AG08395 (cell line): ENCODE measurements at places on chromosomes 16 and 17.
A peak's percentile ranks its signal among the peaks of the same experiment; 100 is the strongest.

- DNase-seq, result peak; percentile 70
Observed at GRCh38 chr16:4115209-4115948, 863 bp downstream of the ADCY9 start.

- peak; percentile 74 for DNase-seq
Observed at GRCh38 chr16:8850279-8850885, 18.4 kb downstream of the CARHSP1 start.

- DNase-seq, result peak; percentile 56
Observed at GRCh38 chr16:77877712-77878347, 89.5 kb downstream of the VAT1L start.

- peak; percentile 66 for DNase-seq
Observed at GRCh38 chr16:46947900-46948547, 25.4 kb downstream of the DNAJA2 start.

- peak; percentile 86 for DNase-seq
Observed at GRCh38 chr17:19346351-19347255, 15.9 kb downstream of the B9D1 start.

GRCh38 chr17:50469208-50469605 lies 527 bp upstream of the CHAD start:
- no peak for DNase-seq

DNA sequence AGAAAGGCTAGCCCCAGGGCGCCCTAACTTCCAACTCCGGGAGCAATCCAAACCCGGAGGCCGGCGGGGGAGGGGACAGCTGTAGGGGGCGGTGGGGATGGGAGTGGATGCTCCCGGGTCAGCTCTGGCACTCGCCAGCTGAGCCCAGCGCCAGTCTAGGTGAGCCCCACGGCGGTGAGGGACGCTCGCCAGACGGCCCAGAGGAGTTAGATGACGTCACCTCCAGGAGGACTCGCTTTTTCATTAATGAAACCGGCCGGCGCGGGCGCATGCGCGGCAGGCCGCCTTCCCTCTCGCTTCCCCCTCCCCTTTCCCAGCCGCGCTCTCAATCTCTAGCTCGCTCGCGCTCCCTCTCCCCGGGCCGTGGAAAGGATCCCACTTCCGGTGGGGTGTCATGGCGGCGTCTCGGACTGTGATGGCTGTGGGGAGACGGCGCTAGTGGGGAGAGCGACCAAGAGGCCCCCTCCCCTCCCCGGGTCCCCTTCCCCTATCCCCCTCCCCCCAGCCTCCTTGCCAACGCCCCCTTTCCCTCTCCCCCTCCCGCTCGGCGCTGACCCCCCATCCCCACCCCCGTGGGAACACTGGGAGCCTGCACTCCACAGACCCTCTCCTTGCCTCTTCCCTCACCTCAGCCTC lies at the start of gene NF1:
Gene NF1 (plus strand): TSS at position 378 of the 636 bp plus-strand sequence. CDS start 333 bp downstream, outside the sequence.
- peak; percentile 99 for DNase-seq

DNA sequence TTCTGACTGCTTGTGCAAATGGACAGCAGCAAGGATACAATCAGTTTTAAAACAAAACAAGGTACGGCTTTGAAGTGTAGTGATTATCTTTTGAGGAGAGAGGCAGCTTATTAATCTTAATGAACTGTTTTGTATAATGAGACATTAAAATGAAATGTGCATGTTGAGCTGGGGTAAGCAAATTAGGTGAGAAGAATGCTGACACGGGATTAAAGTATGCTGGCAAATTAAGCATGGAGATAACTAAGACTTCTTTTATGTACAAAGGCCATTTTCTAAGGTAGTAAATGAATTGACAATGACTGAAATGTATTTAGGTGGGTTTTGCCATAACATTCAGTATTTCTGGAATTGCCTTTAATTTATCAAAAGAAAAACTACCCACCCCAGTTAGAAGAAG lies 18.7 kb downstream of the DNAJC7 start:
- DNase-seq, result no peak

GRCh38 chr17:78266231-78266631 lies 34.8 kb downstream of the TMEM235 start:
- no peak for DNase-seq

GRCh38 chr17:35912942-35913341 lies 17.6 kb downstream of the RDM1 start:
- DNase-seq, result no peak

DNA sequence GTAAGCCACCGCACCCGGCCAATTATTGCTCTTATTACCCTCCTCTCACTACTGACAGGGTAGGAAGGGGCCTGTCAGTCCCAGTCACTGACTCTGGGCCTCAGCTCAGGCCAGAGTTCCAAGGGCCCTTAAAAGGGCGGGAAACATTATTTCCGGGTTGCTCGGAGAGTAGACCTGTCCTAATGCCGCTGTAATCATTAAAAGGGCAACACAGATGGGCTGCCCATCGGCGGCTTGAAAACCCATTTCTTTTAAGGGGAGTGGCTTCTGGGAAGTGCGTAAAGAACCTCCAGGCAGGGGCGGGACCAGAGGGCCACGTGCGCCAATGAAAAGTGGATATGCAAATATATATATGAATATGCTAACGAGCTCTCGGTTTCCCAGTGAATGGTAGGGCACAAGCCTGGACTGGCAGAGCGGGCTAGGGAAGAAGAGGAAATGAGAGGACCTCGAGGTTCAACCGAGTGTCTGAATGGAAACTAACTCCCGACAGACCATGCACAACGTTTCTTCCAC lies 26.6 kb downstream of the PIPOX start:
- no peak for DNase-seq

GRCh38 chr16:58332997-58333700 lies 38.3 kb upstream of the PRSS54 start:
- DNase-seq, result no peak

DNA sequence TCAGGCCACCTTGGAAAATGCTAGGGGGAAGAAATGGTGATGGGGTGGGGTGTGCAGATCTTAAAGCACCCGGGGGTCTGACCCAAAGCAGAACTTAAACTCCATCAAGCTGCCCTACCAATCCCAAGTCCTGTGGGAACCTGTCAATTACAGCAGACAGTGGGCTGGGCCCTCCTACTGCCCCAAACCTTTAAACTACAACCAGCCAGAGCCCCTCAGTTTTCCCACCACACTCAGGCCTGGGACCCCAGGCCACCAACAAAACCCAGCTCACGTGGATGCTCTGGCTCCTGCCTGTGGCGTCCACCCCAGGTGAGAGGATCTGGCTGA lies 2.7 kb downstream of the MYO18A start:
- no peak for DNase-seq

- no peak for DNase-seq
Observed at GRCh38 chr16:983044-984030, 1.8 kb downstream of the SOX8 start.
